ENCODE measurements at places on chromosomes 1 and 21. TPM values are rescaled to one million over a fixed set of nuclear protein-coding genes. Genes with fewer than 3 reads are reported as not detected.

DNA sequence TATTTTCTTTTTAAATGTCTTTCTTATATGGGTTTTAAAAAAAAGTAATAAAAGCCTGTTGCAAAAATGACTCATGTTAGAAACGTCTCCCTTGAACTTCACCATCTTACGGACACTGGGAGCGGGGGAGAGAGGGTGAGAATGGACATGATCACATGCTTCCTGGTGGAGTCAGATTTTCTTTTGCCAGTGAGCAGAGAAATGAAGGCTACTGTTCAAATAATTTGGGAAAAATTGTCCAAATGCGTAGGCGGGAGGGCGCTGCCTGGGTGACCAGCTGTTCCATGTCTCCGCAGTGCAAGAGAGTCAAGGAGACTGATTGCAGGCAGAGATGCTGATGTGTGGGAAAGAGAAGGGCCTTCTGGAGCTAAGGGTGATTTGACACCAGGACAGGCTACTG, 23.1 kb downstream of the EIF2D start:
- DNase-seq, result peak; percentile 93

DNA sequence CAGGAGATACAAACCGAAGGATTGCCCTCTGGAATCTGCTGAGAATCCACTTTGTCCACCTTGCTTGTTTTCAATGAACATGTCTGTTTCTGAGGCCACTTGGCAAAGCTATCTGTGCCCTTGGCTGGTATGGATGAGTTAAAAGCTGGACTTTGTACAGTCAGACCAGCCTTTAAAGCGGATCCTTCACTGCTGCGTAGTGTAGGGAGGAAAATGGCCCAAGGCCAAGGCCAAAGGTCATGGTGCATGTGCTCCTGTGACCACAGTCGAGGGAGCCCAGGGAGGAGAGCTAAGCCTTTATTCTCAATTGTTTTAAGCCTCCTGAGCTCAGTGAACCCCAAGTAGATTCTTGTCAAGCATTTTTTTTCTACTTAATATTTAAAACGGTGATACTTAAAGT, 37.0 kb downstream of the KCNJ15 start:
- DNase-seq, result no peak

DNA sequence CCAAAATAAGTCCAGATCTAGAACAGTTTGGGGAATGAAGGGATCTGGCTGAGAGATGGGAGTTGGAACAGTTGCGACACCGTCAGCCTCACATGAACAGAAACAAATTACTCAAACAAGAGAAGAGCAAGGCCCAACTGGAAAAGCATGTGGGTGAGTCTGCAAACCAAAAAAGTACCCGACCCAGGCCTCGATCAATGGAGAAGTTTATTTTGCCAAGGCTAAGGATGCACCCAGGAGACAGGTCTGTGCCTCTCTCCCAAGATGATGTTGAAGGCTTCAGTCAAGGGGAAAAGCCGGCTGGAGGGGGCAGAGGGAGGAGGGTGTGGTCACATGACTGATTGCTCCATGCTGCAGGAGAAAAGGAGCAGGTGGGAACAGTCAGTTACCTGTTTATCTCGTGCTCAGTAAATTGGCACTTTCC, 42.3 kb downstream of the KRTAP10-1 start:
- no peak for DNase-seq

DNA sequence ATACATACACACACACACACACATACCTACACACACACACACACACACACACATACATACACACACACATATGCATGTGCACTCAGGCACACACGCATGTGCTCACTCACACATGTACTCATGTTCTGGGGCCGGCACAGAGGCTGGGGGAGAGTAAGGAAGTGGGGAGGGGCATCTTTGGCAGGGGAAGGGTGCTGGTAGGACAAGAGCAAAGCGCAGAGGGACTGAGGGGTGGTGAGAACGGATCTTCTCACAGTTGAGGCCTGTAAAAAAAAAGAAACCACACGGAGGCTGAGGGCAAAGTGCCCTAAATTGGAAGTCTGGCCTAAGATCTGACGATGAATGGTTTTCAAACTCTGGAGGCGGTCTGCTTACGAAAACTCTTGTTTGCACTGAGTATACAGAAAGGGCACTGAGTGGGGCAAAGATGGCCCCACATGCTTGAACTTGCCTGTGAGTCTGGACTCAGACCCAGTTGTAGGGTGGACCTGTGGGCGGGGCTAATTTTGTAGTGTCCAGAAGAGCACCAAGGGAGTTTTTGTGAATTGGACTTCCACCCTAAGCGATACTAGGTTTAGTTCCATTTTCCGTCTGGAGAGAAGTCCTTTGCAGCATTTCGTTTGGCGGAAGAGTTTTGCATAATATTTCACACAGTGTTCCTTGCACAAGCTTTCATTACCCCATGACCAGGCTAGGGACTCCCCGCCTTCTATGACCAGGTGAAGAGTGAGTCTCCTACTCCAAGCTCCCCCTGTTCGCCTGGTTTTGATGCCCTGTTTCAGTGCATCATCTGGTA, 79.3 kb upstream of the LYST start:
- no peak for DNase-seq

DNA sequence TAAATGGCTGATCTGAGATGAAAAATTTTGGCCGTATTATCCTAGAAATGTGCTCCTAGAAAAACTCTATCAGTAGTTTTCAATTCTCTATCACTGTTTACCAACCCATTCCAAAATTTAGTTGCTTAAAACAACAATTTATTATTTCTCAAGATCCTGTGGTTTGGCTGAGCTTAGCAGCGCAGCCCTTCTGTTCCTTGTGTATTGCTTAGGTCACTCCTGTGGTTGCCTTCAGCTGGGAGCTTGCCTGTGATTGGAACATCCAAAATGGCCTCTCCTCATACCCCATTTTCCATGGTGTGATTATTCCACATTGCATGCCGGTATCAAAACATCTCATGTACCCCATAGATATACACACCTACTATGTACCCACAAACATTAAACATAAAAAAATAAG, 22.8 kb upstream of the STUM start:
- no peak for DNase-seq

HES2 gene
- total RNA-seq, result 0.47 TPM

DNA sequence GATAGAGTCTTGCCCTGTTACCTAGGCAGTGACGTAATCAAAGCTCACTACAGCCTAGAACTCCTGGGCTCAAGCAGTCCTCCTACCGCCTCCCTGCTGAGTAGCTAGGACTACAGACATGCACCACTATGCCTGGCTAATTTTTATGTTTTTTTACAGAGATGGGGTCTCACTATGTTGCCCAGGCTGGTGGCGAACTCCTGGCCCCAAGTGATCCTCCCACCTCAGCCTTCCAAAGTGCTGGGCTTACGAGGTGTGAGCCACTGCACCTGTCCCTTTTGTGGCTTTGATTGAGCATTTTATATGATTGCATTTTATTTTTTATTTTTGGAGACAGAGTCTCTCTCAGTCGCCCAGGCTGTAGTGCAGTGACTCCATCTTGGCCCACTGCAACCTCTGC, 25.8 kb downstream of the SDCCAG8 start:
- no peak for DNase-seq

SELP gene
- not detected for total RNA-seq

- DNase-seq, result peak; percentile 40
Measured at GRCh38 chr1:41773144-41773591, 145.6 kb downstream of the HIVEP3 start.

All from M059J (cell line).